H1 (cell line): ENCODE measurements at places on chromosomes 1 and 21. TPM values are rescaled to one million over a fixed set of nuclear protein-coding genes. Genes with fewer than 3 reads are reported as not detected.

- no peak for DNase-seq
Observed at GRCh38 chr1:164706606-164706987, 147.6 kb downstream of the PBX1 start.

- DNase-seq: no peak
Observed at GRCh38 chr21:43825936-43826622, 36.7 kb downstream of the RRP1 start.

DNA sequence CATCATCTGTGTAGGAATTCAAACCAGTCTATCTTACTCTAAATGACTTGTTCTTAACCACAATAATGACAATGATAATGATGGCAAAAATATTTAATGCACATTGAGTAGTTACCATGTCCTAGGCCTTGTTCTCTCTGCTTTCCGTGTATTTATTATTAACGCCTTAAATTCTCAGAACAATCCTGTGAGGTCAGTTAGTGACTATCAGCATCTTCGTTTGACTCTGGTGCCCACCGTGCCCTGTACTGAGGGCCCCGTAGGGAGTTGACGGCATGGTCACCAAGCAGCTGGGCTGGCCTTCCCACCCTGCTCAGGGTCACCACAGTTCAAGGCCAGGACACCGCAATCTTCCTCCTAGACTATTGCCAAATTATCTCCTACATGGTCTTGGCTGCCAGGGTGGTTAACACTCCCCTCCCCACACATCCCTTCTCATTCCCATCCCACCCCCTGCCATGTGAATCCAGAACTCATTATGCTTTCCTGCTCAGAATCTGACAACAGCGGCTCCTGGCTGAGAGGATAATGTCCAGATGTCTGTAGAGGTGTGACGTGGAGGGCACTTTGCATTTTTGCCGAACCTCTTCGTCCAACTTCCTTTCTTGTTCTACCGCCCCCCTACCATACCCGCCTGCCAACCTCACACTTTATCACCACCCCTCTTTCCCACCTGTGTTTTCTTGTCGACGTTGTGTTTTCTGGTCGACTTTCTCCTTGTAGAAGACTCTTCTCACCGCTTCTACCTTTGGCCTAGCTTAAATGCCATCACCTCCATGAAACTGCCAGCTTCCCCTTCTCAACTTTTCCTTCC lies 33.4 kb downstream of the IGFN1 start:
- no peak for DNase-seq

GRCh38 chr1:230291731-230292620 lies 134.2 kb downstream of the PGBD5 start:
- DNase-seq: no peak

- DNase-seq: no peak
Observed at GRCh38 chr1:179807291-179807690, 64.2 kb downstream of the FAM163A start.

- no peak for DNase-seq
Observed at GRCh38 chr1:62728963-62729362, 40.8 kb upstream of the DOCK7 start.

- DNase-seq: no peak
Observed at GRCh38 chr1:63732666-63733065, 41.2 kb upstream of the ROR1 start.

- peak; percentile 22 for DNase-seq
Observed at GRCh38 chr1:159996653-159997052, 35.1 kb downstream of the PIGM start.

DNA sequence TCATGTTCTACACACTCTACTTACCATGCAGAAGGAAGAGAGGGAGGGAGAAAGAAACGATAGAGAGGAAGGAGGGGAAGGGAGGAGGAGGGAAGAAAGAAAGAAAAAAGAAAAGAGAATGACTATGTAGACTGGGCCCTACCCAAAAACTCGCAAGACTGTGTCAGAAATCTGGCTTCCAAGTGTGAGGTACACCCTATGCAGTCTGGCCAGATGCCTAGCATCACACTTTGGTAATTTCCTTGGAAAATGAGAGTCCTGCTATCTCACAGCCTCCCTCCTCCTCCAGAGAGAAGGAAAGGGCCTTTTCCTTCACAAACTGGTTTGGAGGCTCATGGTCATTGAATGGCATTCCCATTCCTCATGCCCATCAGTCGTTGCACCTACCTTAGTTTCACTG lies 86.4 kb upstream of the LRRC8D start:
- no peak for DNase-seq

- no peak for DNase-seq
Observed at GRCh38 chr1:167957710-167958109, 20.8 kb upstream of the MPC2 start.

- peak; percentile 61 for DNase-seq
Observed at GRCh38 chr1:228081578-228082213, 812 bp upstream of the ARF1 start.

DNA sequence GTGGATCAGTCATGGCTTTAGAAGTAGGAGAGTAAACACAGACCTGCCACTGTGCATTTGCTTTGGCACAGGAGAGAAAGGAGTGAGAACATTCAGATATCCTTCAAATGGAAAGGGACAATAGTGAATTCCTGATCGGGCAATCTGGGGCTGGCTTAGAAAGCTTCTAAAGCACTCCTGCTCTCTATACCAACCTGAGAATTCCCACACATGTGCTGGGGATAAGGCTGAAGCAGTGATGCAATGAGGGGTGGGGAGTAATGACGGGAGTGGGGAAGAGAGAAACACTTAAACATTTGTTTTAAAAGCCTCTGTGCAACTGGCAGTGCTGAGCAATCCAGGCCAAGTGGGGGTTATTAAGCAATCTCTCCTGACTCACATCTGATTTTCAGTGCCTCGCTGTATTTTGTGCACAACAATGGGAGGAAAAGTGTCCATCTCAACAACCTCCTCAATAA lies 108.8 kb downstream of the KIAA0319L start:
- DNase-seq: no peak

- DNase-seq: no peak
Observed at GRCh38 chr1:231419147-231419546, 2.9 kb downstream of the EGLN1 start.

DNA sequence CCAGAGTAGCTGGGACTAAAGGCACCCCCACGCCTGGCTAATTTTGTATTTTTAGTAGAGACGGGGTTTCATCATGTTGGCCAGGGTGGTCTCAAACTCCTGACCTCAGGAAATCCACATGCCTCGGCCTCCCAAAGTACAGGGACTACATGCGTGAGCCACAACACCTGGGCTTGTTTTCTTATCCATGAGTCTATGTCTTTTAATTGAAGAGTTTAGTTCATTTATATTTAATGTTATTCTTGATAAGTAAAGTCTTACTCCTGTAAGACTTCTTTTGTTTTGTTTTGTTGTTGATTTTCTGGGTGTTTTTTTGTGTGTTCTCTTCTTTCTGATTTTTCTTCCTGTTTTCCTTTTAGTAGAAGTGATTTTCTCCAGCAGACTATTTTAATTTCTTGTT lies 621.0 kb downstream of the LTN1 start:
- no peak for DNase-seq

- DNase-seq: no peak
Observed at GRCh38 chr1:42646056-42646455, 12.2 kb upstream of the PPIH start.

- DNase-seq: no peak
Observed at GRCh38 chr1:163205513-163205912, 2.8 kb upstream of the RGS5 start.

DNA sequence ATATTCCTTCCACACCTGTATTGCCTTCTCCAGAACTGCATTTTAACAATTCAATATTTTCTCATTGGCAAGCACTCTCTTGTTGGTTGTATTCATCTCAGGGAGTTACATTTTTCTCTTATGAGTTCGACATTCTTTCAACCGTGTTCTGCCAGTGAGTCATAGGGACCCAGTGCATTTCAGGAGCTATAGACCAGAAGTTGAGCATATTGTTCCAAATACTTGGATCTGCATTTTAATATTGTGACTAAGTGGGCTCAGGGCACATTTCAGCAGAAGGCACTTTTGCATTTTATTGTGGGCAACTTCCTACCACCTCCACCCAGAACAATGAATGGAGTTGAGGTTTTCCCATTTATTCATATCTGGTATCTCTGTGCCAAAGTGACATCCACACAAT lies 132.8 kb downstream of the TNFSF18 start:
- DNase-seq: no peak

Gene CHD5
- total RNA-seq: 0.94 and 1.8 TPM in 2 replicates

Gene LCE1F
- total RNA-seq: not detected in 2 replicates

Gene OR10Z1
- total RNA-seq: not detected in 2 replicates

Gene TSPAN2
- total RNA-seq: 13.0 and 14.2 TPM in 2 replicates
